ENCODE measurements at places on chromosomes 2 and 18. TPM values are rescaled to one million over a fixed set of nuclear protein-coding genes. Genes with fewer than 3 reads are reported as not detected.

DNA sequence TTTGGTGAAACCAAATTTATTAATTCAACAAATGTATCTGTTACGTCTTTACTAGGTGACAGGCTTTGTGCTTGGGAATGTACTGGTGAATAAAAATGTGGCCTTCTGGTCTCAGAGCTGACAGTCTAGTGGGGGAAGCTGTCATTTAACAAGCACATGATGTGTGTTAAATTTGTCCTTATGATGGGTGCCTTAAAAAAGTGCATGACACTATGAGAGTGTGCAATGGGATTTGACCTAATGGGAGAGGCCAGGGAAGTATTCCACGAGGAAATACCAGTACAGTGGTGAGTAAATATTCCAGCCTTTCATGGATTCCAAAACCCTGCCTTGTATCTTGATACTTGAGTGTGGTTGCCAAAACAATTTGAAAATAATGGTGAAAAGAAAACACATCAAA lies 308.9 kb downstream of the PLCL1 start:
- H3K27ac ChIP-seq = no peak overlapping the region
- H3K36me3 ChIP-seq = no peaks in the 10 kb centered on the region
- H3K27me3 ChIP-seq = no peaks in the 10 kb centered on the region

DNA sequence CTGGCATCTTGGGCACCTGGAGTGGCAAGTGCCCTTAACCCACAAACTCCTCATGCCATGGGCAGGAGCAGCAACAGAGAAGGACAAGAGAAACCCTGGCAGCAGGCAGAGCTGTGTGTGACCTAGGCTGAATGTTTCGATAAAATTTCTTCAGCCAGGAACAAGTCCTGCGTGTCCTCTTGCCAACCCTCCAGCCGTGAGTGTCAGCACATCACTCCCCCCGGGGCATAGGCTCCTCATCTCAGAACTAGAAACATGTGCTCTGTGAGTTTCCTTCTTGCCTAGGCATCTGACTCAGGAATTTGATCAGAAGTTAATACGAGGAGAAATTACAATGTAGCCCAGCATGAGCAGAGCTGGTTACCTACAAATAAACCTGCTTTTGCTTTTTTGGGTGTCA lies 2.2 kb downstream of the ABCG8 start:
- DNase-seq = no peak
- H3K27me3 ChIP-seq = no peaks in the 10 kb centered on the region
- no peak overlapping the region for H3K27ac ChIP-seq
- H3K4me1 ChIP-seq = no peaks in the 10 kb centered on the region
- H3K4me3 ChIP-seq = no peak overlapping the region

- H3K4me1 ChIP-seq = peaks cover 10% of the 10 kb centered on the region
- no peak for DNase-seq
- no peak overlapping the region for H3K4me3 ChIP-seq
- no peaks in the 10 kb centered on the region for H3K36me3 ChIP-seq
- no peaks in the 10 kb centered on the region for H3K27me3 ChIP-seq
Measured at GRCh38 chr2:233248999-233249398, 2.5 kb upstream of the ATG16L1 start.

DNA sequence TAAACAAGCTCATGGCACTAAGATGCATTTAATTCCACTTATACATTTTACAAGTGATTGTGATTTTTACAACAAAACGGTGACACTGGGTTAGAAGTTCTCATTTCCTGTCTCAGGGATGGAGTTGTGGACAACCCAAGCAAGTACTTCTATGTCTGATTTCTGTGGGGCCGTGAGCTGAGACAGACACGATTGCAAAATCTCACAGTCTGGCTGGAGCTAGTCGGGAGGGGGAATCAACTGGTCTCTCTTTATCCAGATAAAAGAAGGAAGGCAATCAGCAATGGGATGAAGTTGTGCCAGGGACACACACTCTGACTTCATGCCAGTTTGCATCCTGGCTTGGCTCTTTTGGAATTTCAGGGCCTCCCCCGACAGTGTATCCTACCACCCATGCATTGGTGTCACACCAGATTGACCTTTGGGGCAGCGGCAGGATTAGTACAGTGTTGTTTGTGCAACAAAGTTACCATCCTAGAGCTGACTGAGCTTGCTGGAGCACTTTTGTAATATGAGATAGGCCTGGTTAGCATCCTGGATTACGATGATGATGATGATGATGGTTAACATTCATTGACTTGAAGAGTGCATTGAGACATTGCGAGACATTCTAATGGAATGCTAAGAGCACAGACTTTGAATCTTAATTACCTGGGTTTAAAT lies 98.8 kb downstream of the CTAGE1 start:
- DNase-seq = peak; percentile 58
- no peaks in the 10 kb centered on the region for H3K36me3 ChIP-seq
- no peak overlapping the region for H3K27ac ChIP-seq
- no peaks in the 10 kb centered on the region for H3K27me3 ChIP-seq
- peaks cover 2% of the 10 kb centered on the region for H3K4me1 ChIP-seq

- no peak for DNase-seq
- H3K36me3 ChIP-seq = no peaks in the 10 kb centered on the region
- H3K27ac ChIP-seq = no peak overlapping the region
- peaks cover 30% of the 10 kb centered on the region for H3K4me1 ChIP-seq
- H3K4me3 ChIP-seq = no peak overlapping the region
- H3K27me3 ChIP-seq = no peaks in the 10 kb centered on the region
Measured at GRCh38 chr2:85926931-85927661, 38.3 kb upstream of the ST3GAL5 start.

DNA sequence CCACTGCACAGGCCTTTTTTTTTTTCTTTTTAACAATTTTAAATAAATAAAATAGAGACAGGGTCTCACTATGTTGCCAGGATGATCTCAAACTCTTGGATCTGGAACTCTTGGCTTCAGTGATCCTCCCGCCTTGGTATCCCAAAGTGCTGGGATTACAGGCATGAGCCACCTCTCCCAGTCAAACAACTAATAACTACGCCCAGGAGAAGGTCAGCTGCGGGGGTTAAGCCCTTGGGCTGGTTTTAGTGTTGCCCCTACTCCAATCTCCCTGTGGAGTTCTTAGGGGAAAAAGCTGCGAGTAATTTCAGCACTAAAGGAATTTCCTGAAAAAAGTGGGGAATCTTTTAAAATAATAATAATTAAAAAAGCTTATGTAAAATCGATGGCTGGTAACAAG lies 96.4 kb upstream of the XPO1 start:
- H3K27ac ChIP-seq = no peak overlapping the region
- no peaks in the 10 kb centered on the region for H3K36me3 ChIP-seq
- no peak for DNase-seq
- H3K27me3 ChIP-seq = no peaks in the 10 kb centered on the region
- H3K4me3 ChIP-seq = no peak overlapping the region

- no peak overlapping the region for H3K4me3 ChIP-seq
- no peaks in the 10 kb centered on the region for H3K36me3 ChIP-seq
- H3K27me3 ChIP-seq = no peaks in the 10 kb centered on the region
- no peak for DNase-seq
- H3K27ac ChIP-seq = no peak overlapping the region
Measured at GRCh38 chr2:75751360-75751759, 40.6 kb upstream of the GCFC2 start.

DNA sequence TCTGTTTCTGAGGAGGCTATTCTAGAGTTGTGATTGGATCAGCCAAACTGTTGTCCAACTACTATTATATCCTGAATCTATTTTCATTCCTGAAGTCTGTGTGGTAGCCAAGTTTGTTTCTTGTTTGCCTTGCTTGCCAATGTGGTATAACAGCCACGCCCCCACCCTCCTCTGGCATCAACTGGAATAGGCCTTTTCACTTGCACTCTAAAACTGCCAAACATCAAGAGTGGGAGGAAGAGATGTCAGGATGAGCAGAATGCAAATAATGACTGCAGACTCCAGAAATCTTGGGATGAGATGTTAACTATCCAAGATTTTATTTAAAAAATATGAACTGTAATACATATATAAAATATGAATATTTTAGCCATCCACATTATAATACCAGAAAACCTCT lies 246.1 kb downstream of the NRXN1 start:
- no peaks in the 10 kb centered on the region for H3K4me1 ChIP-seq
- DNase-seq = no peak
- no peak overlapping the region for H3K27ac ChIP-seq
- no peaks in the 10 kb centered on the region for H3K36me3 ChIP-seq

DNA sequence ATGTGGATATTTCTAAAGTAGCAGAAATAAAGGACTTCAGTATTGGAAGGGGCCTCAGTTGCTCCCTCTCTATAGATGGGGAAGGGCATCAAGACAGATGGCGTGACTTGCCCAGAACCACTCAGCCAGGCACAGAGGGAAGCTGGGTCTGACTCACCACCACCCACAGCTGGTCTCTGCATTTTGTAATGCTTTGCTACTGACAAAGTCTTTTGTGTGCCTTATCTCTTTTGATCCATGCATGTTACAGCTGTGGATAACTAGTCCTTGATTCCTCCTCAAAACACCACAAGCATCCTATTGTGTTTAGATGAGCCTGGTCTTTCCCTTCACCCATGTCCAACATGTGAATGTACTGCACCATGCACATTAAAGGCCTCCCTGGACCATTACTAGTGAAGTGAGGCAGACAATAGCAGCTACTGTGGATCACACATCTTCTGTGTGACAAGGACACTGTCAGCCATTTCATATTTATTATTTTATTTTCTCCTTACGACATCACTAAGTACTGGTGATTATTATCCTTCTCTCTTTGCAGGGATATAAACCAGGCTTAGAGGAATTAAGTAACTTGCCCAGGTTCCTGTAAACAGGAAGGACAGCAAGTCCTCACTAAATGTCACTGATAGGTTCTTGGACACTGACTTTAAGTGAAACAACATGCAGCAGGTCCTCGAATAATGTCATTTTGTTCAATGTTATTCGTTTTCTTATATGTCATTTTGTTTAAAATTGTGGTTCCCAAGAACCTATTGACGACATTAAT lies 29.6 kb upstream of the IL37 start:
- H3K4me3 ChIP-seq = no peak overlapping the region
- no peaks in the 10 kb centered on the region for H3K27me3 ChIP-seq
- no peak overlapping the region for H3K27ac ChIP-seq
- no peaks in the 10 kb centered on the region for H3K36me3 ChIP-seq

- no peaks in the 10 kb centered on the region for H3K27me3 ChIP-seq
- H3K4me3 ChIP-seq = no peak overlapping the region
- H3K4me1 ChIP-seq = no peaks in the 10 kb centered on the region
- no peaks in the 10 kb centered on the region for H3K36me3 ChIP-seq
Measured at GRCh38 chr2:150931451-150931850, 330.2 kb downstream of the RBM43 start.

DNA sequence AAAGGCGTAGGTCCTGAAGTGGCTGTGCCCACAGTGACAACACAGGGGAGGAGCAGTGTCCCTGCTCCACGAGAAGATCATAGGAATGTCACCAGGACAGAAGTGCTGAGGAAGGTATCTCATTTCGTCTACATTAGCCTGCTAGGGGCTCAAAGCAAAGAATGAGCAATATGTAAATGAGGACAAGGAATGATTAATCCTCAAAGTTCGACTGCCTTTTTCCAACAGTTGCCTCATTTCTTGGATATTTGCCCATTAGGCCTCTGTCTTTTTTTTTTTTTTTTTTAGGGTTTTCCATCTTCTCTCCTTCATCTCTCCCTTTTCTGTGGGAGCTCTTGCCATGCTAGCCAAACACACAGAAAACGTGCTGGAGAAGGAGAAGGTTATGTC lies 105.2 kb upstream of the ARHGAP28 start:
- H3K4me1 ChIP-seq = peaks cover 10% of the 10 kb centered on the region
- no peak for DNase-seq
- no peak overlapping the region for H3K4me3 ChIP-seq
- H3K36me3 ChIP-seq = no peaks in the 10 kb centered on the region
- H3K27ac ChIP-seq = peak overlapping the region; percentile 46

DNA sequence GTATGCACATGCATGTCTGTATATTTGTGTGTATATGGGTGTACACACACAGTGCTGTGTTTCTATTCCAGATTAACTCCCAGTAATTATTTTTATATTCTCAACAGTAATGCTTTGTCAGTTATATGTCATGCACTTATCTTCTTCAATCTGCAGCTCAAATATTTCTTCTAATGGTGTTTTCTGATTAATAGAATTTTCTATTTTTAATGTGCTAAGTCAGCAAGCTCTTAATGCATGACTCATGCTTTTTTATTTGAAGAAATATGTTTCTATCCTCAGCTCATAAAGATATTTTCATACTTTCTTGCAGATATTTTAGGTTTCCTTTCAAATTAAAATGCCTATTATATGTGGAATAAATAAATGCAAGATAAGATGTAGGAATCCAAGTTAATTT lies 59.7 kb upstream of the TMEM18 start:
- peaks cover 6% of the 10 kb centered on the region for H3K4me1 ChIP-seq
- no peaks in the 10 kb centered on the region for H3K27me3 ChIP-seq
- H3K27ac ChIP-seq = no peak overlapping the region
- H3K4me3 ChIP-seq = no peak overlapping the region
- no peak for DNase-seq
- H3K36me3 ChIP-seq = no peaks in the 10 kb centered on the region

DNA sequence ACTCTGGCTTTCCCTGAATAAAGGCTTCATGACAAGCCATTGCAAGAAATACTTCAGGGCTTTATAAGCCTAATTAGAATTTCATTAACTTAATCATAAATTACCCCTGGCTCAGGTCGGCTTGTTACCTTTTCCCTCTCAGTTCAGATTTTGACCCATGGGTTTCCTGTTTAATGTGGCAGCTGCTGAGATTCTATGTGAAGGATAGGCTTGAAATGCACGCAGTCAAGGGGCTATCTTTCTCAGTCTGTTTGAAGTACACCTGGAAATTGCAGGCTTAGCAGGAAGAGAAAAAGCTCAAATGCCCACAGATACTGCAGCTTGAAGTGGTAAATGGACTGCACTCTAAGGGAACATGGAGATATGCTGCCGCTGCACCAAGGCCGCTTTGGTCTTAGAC lies 49.4 kb downstream of the CAVIN2 start:
- H3K4me1 ChIP-seq = no peaks in the 10 kb centered on the region
- H3K36me3 ChIP-seq = no peaks in the 10 kb centered on the region
- H3K27ac ChIP-seq = no peak overlapping the region
- no peaks in the 10 kb centered on the region for H3K27me3 ChIP-seq
- H3K4me3 ChIP-seq = no peak overlapping the region
- DNase-seq = no peak

GRCh38 chr2:201254081-201254730 lies 6.1 kb upstream of the CASP8 start:
- DNase-seq = no peak
- H3K36me3 ChIP-seq = no peaks in the 10 kb centered on the region
- H3K4me1 ChIP-seq = peaks cover 5% of the 10 kb centered on the region

DNA sequence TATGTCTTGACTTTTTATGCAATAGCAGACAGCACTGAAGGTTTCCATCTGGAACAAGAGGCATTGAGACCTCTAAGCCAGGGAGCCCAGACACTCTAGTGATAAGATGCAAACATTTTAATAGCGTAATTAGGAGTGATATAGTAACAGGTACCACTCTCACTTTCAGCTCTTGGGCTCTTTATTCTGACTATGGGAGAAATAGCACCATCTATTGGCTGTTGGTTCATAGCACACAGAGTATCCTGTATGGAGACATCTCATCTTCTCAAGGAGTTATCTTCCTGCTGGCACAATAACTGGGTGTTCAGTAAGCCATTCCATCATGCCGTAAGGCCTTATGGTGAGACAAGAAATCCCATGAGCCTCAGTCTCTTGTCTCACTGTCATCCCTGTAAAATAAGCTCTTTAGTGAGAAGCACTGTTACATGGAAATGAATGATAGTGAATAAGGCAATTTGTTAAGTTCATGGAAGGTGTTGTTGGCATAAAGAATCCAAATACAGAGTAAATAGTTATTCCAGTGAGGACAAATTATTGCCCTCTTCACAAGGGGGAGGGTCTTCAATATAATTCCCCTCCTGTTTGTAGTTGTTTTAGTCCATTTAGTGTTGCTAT lies 48.3 kb downstream of the THUMPD2 start:
- no peak overlapping the region for H3K4me3 ChIP-seq
- no peak overlapping the region for H3K27ac ChIP-seq
- no peaks in the 10 kb centered on the region for H3K4me1 ChIP-seq

NR4A2 gene
- total RNA-seq = 3.2 TPM

DNER gene
- total RNA-seq = 4.8 TPM

ANKRD29 gene
- total RNA-seq = 17.5 TPM

REG1A gene
- total RNA-seq = 0.87 TPM

All from testis (tissue), 5 donors.